ENCODE measurements at places on chromosomes 5 and 9.

DNA sequence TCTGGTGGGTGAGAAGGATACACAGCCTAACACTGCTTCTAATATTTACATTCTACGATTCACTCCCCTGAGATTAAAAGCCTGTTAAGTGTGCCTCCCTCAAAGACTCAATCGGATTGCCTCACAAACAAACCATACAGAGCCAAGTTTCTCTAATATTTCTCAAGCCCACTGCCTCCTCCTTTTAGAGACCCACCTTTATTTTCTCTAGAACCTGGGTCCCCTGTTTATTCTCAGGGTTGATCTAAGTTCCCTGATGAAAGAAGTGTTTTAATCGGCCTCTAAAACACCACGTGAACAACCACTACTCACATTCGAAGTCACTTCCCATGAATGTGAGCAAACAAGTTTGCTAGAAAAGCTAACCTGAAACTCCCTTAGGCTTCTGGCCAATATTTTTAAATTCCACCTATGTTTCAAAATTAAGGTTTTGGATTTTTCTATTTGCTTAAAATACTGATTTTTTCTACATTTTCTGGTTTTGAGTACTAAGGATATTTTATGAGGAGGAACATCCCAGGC, 76.5 kb downstream of the GLIS3 start:
- DNase-seq = no peak

DNA sequence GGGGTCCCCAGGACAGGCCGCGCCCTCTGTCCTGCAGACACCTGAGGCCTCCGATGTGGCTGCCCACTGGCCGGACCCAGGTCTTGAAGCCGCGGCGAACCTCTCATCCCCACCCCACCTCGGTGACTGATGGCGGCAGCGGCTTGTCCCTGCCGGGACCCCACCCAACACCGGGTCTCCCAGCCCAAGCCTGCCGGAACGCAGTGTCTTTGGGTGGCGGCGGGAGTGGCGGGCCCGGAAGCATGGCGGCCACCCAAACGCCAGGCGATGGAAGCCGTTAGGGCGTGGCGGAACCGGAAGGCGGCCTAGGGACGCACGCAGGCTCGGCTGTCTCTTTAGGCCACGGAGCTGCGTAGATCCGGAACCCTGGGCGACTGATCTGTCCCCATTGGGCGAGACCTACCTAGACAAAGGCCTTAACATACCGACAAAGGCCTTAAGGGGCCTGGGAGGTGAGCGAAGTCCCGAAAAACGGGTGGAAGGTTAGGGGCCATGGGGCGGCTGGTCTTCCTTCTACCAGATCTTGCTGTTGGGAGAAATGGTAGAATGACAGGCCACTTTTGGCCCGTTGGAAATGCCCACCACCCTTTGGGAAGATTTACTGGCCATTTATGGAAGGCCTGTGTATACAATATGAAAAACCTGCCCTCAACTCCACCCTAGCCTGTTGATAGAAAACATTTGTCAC, 94.6 kb upstream of the SMC2 start:
- no peak for DNase-seq

DNA sequence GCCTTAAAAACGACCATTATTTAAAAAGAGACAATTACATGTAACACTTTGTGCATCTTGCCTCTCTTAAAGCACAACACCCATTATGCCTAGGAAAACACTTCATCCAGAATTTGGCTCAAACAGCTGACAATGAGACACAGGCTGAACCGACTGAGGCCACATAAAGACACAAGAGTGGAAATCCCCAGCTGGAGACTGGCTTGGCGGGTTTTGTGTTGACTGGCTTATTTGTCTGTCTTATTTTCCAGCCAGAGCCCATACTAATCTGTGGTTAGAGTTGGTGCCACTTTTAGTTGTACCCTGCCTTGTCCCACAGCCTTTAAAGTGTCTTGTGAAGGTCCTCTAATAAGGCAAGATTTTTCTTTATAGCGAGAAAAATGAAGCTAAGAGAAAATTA, 21.2 kb downstream of the TRIM14 start:
- DNase-seq = no peak

DNA sequence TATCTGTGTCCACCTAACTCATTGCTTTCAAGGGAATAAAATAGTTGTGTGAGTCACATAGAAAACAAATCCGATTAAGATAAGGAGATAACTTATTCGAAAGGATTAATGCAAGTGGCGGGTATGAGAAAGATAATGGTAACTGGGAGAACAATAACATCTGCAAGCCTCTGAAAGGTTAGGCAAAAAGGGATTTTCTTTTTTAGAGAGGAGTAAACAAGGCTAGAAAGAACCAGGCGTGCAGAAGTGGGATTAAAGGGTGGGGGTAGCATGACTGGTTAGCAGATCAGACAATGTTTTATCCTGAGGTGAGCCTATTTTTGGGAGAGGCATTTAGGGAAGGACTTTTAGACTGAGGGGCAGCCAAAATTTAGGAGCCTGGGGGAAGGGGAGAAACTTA, 34.7 kb upstream of the JMY start:
- DNase-seq = no peak

DNA sequence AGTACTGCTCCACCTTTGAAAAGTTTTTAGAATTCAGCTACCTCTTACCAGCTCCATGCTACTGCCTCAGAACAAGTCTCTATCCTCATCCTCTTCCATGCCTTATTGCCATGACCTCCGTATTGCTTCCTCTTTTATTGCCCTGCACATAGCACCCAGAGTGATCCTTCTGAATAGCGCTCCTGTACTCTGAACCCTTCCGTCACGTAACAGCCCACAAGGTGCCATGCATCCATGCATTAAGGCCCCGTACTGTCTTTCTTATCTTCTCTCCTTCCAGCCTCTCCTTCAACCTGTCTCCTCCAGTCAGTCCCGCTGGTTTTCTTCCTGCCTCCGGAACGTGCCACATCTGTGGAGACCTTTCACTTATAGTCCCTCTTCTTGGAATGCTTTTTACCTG, 273.3 kb upstream of the SEMA6A start:
- DNase-seq = no peak

All from inflammatory macrophage treated with lipopolysaccharide for 1 hour (primary cell).